Peyer's patch (tissue), 4 donors: ENCODE measurements at places on chromosomes 4 and X. TPM values are rescaled to one million over a fixed set of nuclear protein-coding genes. Genes with fewer than 3 reads are reported as not detected.

The CRMP1 gene
- total RNA-seq = not detected

The ENOPH1 gene
- 13.1 TPM for total RNA-seq

- no peak for DNase-seq
Measured at GRCh38 chr4:100340512-100341485, 150.5 kb upstream of the DDIT4L start.

- DNase-seq = no peak
Measured at GRCh38 chr4:52095374-52095773, 44.3 kb downstream of the SPATA18 start.

DNA sequence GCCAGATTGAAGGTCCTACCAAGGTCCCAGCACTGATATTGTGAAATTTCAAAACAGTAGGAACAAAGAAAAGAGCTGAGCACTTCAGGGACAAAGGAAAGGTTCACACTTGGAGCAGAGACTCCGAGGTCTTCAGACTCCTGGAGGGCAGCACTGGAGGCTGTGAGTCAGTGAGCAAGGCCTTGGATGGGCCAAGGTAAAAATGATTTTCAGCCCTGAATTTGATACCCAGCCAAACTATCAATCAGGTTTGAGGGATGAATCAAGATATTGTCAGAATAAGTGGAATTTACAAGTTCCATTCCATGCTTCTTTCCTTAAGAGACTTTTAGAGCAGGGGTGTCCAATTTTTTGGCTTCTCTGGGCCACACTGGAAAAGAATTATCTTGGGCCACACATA is 111.7 kb downstream of the ADRA2C start:
- no peak for DNase-seq

DNA sequence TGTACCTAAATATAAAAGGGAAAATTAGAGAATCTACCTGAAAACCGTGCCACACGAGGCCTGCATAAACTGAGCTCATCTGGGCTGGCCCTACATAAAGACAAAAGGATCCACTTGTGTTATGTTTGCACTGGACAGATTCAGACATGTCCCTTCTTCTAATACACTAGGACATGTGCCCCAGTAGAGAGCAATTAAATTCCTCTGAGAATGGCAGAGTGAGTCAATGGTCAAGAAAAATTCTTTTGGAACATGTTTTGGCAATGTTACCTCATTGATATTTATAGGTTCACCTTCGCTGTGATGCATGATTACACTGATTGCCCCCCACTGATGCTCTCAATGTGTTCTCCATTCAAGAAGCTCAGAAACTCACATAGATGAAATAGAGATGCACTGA is 95.2 kb downstream of the MANBA start:
- no peak for DNase-seq

DNA sequence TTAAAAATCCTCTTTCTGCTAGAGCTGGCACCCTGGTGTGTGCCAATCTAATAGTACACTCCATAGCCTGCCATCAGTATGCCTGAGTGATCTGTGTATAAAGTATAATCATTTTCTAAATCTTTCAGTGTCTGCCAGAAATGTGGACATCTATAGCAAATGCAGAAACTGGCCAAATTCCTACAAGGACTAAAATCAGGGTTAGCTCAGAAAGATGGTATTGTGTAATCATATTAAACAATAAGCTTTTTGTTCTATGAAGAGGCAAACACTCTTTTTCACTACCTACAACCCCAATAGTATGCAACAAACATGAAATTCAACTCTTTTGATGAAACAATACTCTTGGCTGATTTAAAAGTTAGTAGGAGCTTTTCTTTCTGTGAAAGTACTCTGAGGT is 7.7 kb upstream of the TXLNG start:
- DNase-seq = no peak

DNA sequence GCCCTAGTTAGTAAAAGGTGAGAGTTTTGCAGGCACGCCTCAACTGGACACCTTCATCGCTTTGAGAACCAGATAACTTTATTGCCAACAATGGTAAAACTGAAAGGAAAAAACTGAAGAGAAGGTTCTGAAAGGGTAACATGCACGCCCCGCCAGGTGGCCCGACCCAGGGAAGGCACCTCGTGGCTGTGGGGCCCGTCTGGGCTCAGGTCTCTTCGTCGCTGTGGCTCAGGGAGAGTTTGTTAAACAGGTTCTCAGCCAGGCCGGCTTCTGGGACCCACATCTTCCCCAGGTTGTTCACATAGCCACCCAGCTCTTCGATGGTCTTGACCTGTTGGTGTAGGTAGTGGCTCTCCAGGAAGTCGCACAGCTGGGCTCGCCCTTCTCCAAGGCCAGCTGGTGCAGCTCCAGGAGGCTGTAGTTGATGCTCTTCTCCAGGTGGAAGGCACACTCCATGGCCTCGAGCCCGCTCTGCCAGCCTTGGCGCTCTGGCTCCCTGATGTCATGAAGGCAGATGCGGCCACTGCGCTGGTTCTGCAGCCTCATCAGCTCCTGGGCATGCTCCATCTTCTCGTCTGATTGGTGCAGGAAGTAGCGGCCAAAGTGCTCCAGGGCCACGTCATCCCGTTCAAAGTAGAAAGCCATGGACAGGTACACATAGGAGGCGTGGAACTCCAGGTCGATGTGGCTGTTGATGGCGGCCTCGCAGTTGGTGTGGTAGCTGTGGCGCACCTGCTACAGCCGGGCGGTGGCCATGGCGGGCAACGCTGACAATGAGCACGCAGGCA is 69.7 kb downstream of the FAM47C start:
- no peak for DNase-seq
